ENCODE measurements at places on chromosomes 7 and 10.

DNA sequence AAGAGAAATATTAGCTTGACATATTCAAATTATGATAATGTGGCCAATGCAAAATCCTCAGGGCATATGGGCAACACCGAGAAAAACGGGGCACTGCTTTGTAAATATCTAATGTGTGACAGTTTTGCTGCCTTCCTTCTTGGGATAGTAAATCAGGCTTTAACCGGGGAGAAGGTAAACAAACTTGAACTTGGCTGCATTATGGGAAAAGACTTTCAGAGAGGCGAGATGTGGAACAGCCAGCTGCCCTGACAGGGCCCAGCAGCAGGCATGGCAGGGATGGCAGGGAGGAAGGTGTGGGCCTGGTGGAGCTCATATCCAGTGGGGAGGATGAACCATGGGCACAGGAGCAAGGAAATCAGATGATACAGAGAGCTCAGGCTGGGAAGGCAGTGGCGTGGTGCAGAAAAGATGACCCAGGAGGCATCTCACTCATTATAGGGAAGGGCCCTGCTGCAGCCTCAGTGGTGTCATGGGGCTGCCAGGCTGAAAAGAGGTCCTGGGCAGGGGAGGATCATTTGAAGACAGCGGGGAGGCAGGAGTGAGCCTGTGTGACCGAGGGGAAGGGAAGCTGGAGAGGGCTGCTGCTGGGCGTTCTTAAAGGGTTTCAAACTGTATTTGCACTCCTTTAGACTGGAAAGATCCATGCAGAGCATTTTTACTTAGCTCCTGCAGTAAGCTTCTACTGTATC is 26.7 kb downstream of the CXCL12 start:
- no peak for DNase-seq

- DNase-seq = no peak
These were observed 1.3 kb downstream of the ARHGAP22 start for GRCh38 chr10:48603421-48604038.

GRCh38 chr10:23884670-23885069 is 324.3 kb upstream of the KIAA1217 start:
- DNase-seq = no peak

- DNase-seq = peak; percentile 8
These were observed 604 bp upstream of the SHTN1 start for GRCh38 chr10:117005527-117006055.

DNA sequence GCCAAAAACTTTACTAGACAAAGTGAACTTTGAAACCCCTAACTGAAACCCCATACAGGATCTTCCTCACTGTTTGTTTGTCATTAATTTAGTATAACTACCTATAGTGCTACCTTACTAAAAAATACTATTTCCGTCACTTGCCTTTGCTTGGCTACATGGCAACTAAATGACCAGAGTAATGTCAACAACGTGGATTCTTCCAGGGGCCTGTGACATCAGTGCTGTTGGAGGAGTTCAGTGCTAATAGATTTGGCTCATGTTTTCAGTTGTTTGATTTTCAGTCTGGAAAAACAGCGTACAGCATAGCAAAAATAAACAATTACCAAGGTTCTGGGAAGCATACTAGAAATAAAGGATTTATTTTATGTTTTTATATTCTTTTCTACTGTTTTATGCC is 3.0 kb upstream of the ASB15 start:
- no peak for DNase-seq

- DNase-seq = peak; percentile 49
These were observed 58.5 kb downstream of the LGI1 start for GRCh38 chr10:93816123-93816747.

DNA sequence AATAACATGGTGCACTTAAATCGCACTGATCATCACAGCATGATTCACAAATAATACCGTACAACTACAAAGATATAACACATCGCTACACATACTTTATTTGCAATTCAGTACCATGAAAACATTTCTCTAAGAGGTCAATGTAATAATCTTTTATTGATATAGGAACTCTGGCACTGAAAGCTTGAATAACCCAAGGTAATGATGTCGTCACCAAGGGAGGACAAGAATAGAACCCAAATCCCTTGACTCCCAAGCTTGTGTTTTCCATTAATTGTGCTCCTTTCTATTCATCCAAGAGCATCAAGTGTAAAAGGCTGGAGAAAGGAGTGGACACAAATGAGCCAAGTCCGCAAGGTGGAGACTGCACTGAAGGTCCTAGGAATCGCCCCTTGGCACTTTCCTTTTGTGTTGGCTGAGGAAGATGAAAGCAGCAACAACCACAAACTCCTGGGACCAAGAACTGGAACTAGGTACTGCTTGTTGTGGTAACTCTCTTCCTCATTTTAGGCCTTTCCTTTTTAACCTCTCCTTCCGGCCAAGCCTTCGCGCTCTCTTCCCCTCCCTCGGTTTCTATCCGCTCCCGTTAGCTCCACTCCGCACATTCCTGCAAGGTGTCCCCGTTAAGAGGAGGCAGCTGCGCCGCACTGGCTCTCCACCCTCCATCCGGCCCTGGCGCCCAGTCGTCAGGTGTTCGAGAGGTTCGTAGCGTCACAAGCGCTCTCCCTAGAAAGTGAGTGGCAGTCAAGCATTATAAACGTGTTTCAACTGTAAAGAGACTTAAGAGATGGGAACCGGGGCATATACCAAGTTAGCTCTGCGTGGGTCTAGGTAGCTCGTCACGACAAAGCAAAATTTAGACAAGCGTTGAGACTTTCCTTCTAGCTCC is 1.0 kb upstream of the CBLL1 start:
- peak; percentile 84 for DNase-seq

- DNase-seq = peak; percentile 54
These were observed 13.1 kb downstream of the UMAD1 start for GRCh38 chr7:7653593-7654187.

DNA sequence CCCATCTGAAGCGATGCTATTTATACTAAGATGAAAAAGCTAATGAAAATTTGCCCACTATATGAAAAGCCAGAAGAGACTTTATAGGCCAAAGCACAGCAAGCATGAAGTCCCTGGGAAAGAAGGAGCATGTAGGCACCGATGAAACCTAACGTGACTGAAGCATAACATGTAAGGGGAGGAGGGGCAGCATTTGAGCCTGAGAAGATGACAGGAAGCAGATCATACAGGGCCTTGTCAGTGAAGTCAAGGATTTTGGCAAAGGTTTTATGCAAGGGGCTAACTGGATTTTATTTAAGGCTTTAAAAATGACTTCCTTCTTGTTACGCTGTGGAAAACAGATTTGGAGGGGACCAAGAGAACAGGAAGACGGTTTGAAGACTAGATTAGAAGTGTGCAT is 744.0 kb downstream of the PHTF2 start:
- no peak for DNase-seq

DNA sequence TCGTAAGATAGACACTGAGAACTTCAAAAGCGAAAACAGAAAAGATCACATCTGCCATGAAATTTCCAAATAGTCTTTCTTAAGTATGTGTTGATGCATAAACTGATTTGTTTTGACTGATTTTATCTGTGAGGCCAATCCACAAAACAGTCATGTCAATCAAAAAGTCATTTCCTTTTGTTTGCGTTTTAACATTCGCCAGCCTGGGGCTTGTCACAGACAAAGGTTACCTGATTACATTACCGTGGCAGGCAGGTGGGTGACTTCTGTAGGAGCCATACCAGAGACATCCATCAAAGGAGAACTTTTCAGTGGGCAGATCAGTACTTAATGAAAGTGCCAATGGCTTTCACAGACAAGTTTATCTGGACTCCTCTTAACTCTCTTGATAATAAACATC is 45.5 kb upstream of the BET1 start:
- peak; percentile 10 for DNase-seq

DNA sequence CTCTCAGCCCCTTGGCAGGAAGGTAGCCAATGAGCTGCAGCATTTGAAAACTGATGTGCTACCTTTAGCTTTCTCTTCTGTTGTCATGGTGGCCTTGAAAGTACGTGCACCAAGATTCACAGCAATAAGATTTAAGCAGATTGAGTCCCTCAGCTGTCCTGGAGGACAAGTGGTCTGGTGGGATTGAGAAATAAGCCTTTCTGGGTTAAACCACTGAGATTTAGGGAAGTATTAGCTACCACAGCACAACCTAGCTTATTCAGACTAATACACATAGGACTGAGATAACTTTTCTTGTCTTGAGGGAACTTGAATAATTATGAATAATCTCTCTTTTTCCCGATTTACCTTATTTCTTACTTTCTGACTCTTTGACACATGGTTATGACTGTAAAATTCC is 324.0 kb downstream of the PTEN start:
- DNase-seq = no peak

GRCh38 chr10:71774916-71775702 is 1.8 kb upstream of the VSIR start:
- peak; percentile 39 for DNase-seq

- no peak for DNase-seq
These were observed 232.2 kb downstream of the FANK1 start for GRCh38 chr10:126128581-126128980.

- peak; percentile 62 for DNase-seq
These were observed 42.2 kb downstream of the ACSM6 start for GRCh38 chr10:95236068-95236903.

- DNase-seq = no peak
These were observed 32.9 kb upstream of the CCDC71L start for GRCh38 chr7:106693677-106694353.

- DNase-seq = no peak
These were observed 89.5 kb downstream of the VWDE start for GRCh38 chr7:12314199-12314598.

- peak; percentile 22 for DNase-seq
These were observed 183.1 kb upstream of the PRSS58 start for GRCh38 chr7:142440906-142441411.

- DNase-seq = no peak
These were observed 476.1 kb downstream of the IPMK start for GRCh38 chr10:57791546-57791945.

Measured in RPMI8226 (cell line).